ENCODE measurements at places on chromosomes 3 and 15. TPM values are rescaled to one million over a fixed set of nuclear protein-coding genes. Genes with fewer than 3 reads are reported as not detected.

GRCh38 chr15:42737529-42738328 lies 801 bp upstream of the CDAN1 start:
- no peak for DNase-seq

- no peak for DNase-seq
Measured at GRCh38 chr3:98039322-98040024, 4.4 kb upstream of the GABRR3 start.

DNA sequence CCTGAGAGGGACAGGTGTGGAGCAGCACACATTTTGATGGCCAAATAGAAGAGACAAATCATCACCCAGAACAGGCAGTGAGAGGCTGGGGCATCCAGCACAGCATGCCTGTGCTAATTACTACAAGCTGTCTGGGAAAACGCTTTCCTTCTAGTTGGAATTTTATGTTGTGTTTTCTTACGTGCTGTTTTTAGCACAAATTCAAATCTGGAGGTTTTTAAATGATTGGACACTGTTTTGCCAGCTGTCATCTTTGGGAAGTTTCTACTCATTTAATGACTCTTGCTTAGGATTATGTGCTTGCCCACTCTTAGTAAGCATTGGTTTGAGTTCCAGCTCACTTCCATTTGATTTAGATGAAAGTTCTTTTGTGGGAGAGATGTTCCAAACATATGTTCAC lies 43.5 kb downstream of the EAF1 start:
- DNase-seq, result no peak

Gene CAMK1
- 18.4 TPM for total RNA-seq

Gene TMEM266
- total RNA-seq, result not detected

Gene IL5RA
- total RNA-seq, result 0.65 TPM

- no peak for DNase-seq
Measured at GRCh38 chr3:187989575-187990153, 164.3 kb upstream of the LPP start.

DNA sequence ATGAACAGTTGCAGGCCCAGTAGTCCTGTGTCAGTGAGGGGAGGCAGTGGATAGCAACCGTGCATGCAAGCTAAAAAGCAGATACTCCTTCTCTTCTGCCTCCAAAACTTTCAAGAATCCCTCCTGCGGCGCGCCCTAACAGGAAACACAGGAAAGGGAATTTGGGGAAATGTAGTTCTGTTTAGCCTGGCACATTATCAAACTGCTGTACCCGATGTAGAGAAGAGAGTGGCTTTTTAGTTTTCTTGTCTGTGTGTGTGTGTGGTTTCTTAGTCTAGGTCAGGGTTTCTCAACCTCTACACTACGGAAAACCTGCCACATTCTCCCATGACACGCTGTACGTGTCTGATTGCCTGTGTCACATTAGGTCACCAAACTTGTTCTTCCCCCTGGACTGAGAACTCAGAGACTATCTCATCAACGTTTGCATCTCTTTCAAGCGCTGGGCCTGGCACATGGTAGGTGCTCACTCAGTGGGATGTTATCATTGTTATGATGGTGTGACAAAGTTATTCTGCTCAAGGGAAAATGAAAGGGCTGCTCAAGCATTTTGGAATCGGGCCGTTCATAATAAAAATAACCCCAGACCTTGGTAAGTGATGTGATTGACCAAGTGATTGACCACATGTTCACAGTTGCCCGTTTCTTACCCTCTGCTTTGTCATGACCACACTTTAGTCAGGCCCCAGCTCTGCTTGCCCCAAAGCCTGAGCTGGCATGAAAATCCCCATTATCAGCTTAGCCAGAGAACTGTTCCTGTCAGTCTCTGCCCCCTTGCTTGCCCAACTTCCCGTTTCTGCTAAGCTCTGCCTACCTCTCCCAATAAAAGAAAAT lies 33.2 kb downstream of the TM4SF4 start:
- peak; percentile 68 for DNase-seq

- no peak for DNase-seq
Measured at GRCh38 chr3:46859001-46859710, 4.1 kb downstream of the MYL3 start.

Gene FEZF2
- total RNA-seq, result not detected

- DNase-seq, result no peak
Measured at GRCh38 chr3:44365952-44366351, 27.4 kb downstream of the TCAIM start.

Gene HMG20A
- 30.1 TPM for total RNA-seq

- DNase-seq, result no peak
Measured at GRCh38 chr3:58672451-58672850, 5.9 kb upstream of the FAM3D start.

DNA sequence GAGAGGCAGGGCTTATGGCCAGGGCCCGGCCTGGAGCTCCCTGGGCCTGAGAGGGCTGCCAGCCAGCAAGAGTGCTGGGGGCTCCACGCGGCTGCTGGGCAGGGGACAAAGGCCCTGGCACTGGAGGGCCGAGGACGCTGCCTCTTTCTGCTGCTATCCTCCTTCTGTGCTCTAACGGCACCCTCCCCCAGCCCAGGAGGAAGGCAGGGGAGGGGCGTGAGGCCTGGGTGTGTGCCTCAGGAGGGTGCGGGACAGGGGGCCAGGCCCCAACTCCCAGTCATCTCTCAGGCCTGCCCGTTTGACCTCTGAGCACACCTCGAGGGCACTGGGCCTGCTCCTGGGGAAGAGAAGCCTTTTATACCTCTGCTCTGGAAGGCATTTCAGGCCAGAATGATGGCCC lies 115.5 kb downstream of the ADCY5 start:
- peak; percentile 53 for DNase-seq

Gene PARP9
- 14.0 TPM for total RNA-seq

DNA sequence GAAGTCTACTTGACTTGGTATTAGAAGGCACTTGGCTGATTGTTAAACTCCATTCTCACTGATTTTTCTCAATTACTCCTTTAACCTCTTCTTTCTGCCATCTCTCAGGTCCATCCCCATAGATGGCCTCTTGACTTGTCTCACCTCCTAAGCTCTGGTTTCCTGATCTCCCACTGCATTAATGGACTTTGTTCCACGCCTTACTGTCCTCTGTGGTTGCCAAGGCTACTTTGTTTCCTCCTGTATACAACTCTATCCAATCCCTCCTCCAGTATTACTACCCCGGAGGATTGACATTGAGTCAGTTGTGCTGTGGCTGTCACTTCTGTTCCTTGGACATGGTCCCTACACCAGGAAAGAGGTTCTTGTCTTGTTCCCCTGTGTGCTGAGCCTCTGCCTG lies 10.6 kb upstream of the GLCE start:
- DNase-seq, result no peak

DNA sequence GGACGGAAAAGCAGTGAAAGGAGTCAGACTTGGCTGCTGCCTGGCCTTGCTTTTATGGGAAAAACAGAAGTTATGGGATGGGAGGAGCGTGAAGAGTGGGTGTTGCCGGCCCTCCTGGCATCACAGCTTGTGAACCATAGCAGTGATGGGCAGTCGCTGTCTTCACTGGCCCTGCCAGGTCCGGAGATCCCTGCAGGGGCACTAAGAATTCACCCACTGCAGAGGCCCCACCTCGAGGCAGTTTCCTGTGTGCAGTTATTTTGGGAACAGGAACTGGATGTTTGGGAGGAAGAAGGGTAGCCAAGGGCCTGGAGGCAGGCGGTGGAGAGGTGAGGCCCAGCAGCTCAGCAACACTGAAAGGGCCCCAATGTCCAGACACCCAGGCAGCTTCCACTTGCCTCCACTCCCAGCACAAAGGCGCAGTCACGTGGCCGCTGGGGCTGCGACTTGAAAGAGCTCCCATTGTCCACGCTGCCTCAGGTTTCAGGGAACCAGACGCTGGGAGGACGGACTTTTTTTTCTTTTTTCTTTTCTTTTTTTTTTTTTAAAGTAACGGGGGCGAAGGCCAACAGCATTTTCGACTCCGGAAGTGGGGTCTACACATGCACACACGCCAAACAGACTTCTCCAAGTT lies 255.6 kb downstream of the ZNF621 start:
- peak; percentile 86 for DNase-seq

DNA sequence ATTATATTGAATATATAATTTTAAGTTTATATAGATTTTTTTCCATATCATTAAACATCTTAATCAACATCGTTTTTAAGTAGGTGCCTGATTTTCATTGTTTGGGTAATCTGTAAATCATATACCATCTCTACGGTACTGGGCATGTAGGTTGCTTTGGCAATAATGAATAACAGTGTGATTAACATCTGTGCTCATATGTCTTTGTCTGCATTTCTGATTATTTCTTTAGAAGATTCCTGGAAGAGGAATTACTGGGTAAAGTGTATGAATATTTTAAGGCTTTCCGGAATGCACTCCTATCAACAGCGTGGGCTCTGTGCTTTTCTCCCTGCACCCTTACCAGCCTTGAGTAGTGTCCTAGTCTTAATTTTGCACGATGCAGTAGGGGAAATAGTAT lies 119.8 kb upstream of the LIPC start:
- no peak for DNase-seq

DNA sequence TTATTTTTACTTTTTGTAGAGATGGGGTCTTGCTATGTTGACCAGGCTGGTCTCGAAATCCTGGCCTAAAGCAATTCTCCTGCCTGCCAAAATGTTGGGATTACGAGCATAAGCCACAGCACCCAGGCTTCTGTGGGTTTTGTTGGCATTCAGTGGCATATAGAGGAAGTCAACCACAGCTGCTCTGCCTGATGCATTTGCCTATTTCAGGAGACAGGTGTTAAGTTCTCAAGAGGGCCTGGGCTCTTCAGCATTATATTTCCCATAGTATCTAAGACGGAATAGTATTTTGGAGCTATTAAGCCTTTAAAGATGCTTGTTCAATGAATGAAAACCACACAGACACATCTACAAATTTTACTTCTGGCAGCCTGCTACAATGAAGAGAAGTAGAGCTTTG lies 73.5 kb upstream of the CSPG5 start:
- no peak for DNase-seq

GRCh38 chr15:76217029-76217881 lies 94.0 kb downstream of the ETFA start:
- DNase-seq, result no peak

GRCh38 chr3:45124352-45124751 lies 21.8 kb downstream of the CDCP1 start:
- no peak for DNase-seq

GRCh38 chr3:40877631-40878463 lies 321.5 kb upstream of the CTNNB1 start:
- peak; percentile 78 for DNase-seq

Gene LSAMP
- total RNA-seq, result 5.0 TPM

GRCh38 chr3:54772051-54772450 lies 155.8 kb downstream of the LRTM1 start:
- DNase-seq, result no peak

GRCh38 chr15:100328796-100329195 lies 13.0 kb downstream of the ADAMTS17 start:
- DNase-seq, result no peak

GRCh38 chr3:72538070-72538745 lies 310.0 kb downstream of the SHQ1 start:
- DNase-seq, result no peak

DNA sequence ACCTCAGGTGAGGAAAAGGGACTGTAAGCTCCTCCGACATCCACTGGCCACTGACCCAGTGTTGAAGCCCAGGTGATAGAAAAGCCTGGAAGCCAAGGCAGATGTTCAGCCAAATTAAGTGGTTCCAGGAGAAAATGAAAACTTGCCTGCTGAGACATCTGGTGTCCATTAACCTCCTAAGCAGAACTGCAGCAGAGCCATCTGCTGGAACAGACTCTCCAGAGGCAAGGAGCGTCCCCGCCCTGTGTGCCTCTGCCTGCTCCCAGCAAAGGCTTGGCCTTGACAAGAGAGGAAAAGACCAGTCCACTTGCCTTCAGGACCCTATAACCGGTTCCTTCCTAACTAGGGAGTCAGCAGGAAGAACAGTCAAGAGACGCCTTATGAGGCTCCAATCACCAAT lies 48.2 kb downstream of the SRGAP3 start:
- DNase-seq, result no peak

- DNase-seq, result no peak
Measured at GRCh38 chr15:50493625-50494024, 52.8 kb downstream of the USP50 start.

DNA sequence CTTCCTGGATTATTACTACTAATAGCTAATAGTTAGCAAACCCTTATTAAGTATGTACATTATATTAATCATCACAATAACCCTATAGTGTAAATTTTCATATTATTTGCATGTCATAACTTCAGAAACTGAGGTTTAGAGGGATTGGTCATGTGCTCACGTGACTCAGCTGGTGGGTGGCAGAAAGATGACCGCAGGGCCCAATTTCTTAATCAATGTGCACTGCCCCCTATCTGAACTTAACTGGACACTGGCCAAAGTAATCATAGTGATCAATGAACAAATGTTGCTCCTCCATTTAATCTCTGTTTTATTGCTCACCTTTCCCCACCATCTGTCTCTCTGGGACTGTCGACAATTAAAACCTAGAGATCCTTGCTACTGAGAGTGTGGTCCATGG lies 52.2 kb downstream of the PLD1 start:
- DNase-seq, result no peak

DNA sequence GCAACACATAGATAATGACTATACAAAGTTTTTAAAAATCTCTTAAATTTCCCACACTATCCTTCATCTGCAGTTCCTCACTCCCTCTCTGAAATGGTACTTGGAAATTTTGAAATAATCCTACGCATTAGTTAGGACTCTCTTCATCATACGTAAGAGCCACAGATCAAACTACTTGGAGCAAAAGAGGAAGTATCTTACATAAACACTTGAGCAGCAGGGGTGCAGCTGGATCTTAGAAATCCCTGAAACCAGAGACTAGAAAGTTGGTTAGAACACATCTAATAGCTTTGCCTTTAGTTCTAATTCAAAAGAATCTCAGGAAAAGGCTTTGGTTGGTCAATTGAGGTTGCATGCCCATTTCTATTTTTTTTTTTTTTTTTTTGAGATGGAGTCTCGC lies 38.8 kb upstream of the ZNF445 start:
- DNase-seq, result no peak

Gene CIAO2A
- 66.7 TPM for total RNA-seq

- DNase-seq, result no peak
Measured at GRCh38 chr3:177521305-177521704, 324.0 kb upstream of the TBL1XR1 start.

Gene GNAT1
- total RNA-seq, result not detected

DNA sequence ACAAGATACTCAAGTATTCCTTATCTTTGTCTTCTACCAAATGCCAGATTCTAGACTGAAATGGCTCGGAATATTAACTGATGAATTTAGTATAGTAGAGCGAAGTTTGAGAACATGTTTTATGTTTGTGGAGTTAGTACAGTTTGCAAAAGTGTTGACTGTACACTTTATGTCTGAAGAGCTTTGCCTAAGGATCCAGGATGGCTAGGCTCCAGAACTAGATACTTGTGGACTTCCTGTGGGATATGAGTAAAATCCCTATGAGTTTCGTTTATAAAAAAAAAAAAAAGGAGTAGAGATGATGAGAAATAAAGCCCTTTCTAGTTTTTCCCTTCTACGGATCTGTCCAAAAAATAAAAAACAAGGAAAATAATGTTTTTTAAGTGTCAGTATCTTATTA lies 96.7 kb downstream of the TP63 start:
- no peak for DNase-seq

GRCh38 chr3:43753741-43754715 lies 63.3 kb downstream of the ABHD5 start:
- no peak for DNase-seq

DNA sequence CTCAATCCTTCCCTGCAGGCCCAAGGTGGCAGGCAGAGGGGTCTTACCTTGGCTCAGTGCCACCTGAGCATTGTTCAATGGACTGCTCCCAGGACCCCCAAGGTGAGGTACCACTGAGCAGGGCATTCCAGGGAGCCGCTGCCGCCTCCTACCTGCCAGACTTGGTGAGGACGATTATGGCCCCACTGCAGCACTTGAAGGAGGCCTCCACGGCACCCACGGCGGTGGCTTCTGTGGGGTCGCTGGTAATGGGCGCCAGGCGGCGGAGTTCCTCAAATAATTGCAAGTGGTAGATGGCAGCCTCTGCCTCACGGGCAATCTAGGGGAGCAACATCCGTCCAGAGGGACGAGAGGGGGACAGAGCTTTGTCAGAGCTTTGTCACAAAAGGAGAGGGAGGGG lies 4.7 kb upstream of the GRAMD2A start:
- DNase-seq, result no peak

Data from Right ventricle myocardium inferior (tissue), 1 donor.